ENCODE measurements at places on chromosomes 3 and 15.

DNA sequence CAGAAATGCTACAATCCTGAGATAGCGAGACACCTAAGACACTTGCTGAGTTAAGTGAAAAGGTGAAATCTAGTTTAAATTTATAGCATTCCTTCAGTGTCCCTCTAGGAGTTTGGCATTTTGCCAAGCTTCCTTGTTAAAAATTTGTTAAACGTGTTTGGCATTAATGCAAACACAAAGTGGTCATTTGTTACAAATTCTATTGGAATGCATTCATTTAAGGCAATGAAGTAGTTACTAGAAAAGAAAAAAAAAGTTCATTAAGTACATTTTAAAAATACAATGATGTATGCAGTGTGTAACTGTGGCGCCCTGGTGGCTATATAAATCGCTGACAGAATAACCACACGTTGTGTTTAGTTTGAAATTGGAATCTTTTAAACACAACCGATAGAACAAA is 31.3 kb upstream of the WNT5A start:
- DNase-seq: no peak

DNA sequence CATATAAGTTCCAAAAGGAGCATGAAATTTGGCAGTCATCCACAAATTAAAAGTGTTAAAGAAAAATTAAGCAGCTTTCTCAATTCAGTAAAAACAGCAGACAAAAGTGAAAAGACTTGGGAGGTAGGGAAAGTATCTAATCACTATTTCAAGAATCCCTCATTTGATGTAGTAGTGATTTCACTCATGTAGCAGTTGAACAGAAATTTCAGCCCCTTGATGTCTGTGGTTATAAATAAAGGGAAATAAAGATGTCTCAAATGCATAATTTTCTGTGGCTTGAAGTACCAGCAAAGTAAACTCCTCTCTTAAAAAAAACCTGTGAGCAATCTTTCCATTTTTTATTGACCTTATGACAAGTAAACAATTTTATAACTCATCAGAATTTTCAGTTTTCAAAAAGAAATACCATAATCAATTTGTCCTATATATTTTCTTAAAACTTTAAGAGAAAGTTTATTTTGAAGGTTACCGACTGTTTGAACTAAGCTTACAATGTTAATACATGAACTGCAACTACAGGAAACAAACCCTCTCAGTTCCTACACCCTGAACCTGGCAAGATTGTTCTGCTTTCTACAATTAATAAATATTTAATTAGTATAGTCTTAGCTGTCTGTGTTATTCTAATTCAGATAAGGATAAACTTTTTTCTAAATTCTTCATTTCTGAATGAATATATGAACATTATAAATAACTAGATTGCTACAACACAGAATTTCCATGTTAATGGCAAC is 94.2 kb downstream of the CBLB start:
- DNase-seq: no peak

- no peak for DNase-seq
Measured at GRCh38 chr15:60871152-60871551, 357.9 kb downstream of the RORA start.

GRCh38 chr3:193835414-193835813 is 242.4 kb downstream of the OPA1 start:
- no peak for DNase-seq

- no peak for DNase-seq
Measured at GRCh38 chr3:155664925-155665695, 79.8 kb downstream of the PLCH1 start.

- no peak for DNase-seq
Measured at GRCh38 chr3:187998611-187999010, 155.3 kb upstream of the LPP start.

GRCh38 chr3:81643721-81644120 is 117.7 kb downstream of the GBE1 start:
- DNase-seq: no peak

- DNase-seq: no peak
Measured at GRCh38 chr15:61890106-61890505, 170.1 kb downstream of the VPS13C start.

DNA sequence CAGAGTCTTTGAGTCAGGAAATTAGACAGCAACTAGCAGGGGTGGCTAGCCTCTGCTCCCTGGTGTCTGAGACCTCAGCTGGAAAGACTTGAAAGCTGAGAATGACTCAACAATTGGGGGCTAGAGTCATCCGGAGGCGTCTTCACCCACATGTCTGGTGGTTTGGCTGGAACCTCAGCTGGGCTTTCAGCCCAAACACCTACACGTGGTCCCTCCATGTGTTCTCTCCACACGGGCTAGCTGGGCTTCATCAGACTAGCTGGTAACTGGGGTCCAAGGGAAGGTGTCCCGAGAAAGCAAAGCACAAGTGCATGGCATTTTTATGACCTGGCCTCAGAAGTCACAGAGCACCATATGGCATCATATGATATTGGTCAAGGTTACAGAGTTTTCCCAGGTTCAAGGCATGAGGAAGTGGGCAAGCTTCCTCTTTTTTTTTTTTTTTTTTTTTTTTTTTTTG is 19.9 kb upstream of the ABHD2 start:
- DNase-seq: no peak

- no peak for DNase-seq
Measured at GRCh38 chr15:74010929-74011540, 16.5 kb downstream of the PML start.

DNA sequence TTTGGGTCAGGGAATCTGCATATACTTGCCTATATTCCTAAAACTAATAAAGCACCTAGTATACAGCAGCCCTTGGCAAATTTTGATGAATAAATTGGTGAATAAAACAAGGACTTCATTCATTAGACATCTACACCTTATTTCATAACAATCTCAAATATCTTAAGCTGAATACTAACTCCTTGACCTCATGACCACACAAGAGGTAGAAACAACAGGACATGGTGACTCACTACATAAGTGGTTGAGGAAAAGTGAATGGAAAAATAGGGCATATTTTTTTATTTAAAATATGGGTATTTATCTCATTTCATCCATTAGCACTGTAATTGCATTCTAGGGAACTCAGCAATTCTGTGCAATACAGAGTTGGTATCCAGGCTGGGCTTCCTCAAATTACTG is 7.8 kb upstream of the STAC start:
- DNase-seq: no peak

DNA sequence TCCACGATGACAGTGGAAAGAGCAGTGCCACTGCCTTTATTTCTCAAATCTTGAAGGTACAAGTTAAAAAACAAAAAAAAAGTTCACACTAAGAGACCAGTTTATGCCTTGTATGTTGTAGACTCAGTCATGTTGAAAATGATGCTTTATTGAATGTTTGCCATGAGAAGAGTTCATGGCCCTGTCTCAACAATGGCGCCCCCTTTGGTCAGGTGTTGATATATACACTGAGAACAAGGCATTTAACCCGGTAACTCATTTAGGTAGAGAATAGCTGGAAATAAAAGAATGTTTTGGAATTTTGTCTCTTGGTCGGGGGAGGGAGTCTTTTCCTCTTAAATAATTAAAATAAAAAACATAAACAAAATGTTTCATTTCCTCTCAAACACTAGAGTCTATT is 145.6 kb upstream of the SLC2A2 start:
- no peak for DNase-seq

DNA sequence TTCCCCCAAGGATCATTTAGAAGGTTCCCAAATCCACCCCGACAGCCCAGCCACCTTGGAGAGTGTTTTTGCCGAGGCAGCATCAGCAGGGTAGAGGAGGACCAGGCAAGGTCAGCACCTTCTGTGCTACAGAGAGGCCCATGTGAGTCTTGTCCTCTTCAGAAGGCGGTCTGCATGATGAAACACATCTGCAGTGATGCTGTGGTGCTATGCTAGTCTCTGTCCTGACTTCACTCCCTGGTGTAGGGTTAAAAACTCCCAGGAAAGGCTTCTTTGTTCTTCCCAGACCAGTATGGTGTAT is 87.9 kb downstream of the ITPR1 start:
- no peak for DNase-seq

GRCh38 chr3:129553171-129553570 is 10.2 kb downstream of the H1-8 start:
- DNase-seq: no peak

DNA sequence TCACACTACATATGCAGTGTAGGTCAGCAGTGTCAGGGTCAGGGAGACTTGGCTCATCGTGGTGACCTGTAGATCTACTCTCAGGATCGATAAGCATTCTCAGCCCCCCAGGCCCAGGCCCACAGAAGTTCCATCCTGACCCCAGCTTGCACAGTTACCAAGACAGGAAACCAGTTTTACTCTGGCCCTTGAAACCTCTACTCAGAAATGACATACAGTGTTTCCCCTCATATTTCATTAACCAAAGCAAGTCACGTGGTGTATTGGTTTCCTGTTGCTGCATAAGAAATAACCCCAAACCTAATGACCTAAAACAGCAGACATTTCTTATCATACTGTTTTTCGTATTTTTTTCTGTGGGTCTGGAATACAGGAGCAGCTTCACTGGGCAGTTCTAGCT is 242.2 kb downstream of the SLCO3A1 start:
- DNase-seq: no peak

All from cortex of kidney (tissue), 1 donor.